Stimulated activated CD8-positive, alpha-beta memory T cell treated with anti-CD3 and anti-CD28 coated beads, Interleukin-15, amount 100 ng/mL, for 4 hours (primary cell): ENCODE measurements at places on chromosomes 16 and 17.

DNA sequence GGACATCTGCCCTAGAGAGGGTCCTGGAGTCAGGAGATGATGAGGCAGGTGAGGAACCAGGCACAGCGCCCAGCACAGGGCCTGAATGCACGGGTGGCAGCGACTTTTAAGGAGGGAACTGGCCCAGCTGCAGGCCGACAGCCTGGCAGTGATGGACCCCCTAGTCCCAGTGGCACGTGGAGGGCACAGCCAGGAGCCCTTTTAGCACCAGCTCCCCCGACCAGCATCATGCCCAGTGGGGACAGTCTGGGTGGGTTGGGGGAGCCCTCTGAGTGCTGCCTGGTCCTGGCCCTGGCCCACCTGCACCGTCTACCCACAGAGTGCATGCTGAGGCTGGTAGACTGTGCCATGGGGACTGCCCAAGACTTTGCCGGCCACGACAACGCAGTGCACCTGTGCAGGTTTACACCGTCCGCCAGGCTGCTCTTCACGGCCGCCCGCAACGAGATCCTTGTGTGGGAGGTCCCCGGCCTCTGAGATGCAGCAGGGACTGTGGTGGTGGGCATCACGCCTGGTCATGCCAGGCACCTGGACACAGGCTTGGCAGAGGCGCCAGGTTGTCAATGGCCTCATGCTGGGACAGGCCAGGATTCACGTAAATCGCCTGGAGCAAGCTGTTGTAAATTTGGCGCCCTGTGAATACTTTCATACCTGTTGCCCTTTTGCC is 686 bp upstream of the RHOT2 start:
- DNase-seq, result no peak

- DNase-seq, result no peak
Measured at GRCh38 chr16:71709229-71709781, 15.2 kb downstream of the PHLPP2 start.

- no peak for DNase-seq
Measured at GRCh38 chr16:1039762-1040161, 32.8 kb upstream of the SSTR5 start.

DNA sequence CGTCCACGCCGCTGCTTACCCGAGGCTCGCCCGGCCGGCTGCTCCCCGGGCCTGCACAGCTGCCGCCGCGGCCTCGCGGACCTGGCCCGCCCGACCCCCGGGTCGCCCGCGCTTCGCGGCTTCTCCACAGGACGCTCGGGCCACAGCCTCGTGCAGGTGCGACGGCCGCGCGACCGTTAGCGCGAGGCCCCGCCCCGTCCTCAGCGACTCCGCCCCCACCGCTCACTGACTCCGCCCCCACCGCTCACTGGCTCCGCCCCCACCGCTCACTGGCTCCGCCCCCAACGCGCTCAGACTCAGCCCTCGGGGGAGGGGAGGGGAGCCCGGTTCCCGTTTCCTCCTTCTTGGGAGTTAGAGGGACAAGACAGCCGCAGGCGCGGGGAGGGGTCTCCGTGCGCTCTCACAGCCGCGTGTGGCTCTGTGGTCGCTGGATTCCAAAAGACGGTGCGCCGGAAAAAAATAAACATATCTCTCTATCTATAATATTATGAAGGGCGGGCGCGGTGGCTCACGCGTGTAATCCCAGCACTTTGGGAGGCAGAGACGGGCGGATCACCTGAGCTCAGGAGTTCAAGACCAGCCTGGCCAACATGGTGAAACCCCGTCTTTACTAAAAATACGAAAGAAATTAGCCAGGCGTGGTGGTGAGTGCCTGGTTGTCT is at the start of gene MEIOB:
TSS of gene MEIOB (minus strand) at position 191 of the 662 bp plus-strand sequence. CDS start 3,989 bp downstream, outside the sequence.
- DNase-seq, result peak; percentile 4

DNA sequence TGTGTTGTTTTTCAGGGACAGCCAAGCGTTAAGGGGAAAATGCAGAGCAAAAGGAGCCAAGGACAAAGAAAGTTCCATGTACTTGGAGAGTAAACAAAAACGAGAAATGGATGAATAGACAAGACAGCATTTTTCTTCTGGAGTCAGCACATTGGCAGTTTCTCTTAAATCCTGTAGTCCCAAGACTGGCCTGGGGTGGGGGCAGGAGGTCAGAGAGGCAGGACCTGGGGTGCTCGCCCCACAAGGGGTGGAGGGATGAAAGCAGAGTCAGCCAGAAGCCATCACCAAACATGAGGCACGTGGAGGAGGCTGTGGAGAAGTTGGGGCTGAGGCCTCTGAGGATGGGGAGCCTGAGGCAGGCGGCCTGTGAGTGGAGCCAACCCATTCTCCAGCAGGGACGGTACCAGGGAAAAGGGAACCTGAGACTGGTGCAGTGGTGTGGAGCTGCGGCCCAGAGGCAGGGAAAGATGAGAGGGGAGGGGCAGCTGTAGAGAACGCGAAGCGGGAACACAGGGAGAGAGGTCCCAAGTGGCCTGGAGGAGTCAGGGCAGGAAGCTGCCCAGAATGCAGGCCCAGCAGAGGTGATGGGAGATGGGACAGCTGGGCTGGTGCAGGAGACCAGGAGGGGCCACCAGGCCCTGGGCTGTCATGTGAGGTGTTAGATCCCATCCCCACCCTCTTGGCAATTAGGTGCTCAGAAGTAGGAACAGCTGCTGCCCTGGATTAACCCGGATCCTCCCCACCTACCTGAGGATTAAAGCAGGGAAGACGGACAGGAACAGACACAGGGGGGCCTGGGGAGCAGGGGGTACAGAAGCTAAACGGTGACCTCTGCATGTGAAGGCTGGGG is 3.3 kb downstream of the TLCD3B start:
- DNase-seq, result no peak

GRCh38 chr16:88936556-88937205 is 40.3 kb downstream of the CBFA2T3 start:
- DNase-seq, result no peak

DNA sequence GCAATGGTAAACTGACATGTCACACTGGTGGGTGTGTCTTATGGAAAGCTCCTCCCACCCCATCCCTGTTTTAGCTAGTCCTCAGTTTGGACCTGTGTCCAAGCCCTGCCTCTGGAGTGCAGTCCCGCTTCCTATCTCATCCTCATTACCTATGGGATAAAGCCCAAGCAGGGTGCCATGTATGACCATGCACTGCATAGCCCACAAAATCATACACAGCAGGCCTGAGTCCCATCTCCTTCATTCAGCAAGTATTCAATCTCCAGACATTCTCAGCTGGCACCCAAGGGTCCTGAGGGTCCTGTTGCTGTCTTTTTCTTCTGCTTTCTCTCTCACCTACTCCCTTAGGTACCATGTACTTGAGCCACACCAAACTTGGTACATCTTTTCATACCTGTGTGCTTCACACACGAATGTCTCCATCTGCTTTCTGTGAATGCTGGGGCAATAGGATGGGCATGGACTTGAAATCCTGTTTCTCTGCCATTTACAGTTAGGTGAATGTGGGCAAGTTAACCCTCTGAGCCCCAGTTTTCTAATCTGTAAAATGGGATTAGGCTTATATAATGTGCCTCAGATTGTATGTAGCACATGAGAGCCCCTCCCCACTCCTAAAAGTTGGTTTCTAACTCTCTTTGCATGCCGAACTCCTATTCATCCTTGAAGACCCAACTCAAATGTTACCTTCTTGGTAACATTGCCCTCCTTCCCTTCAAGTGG is 28.5 kb downstream of the TNS4 start:
- DNase-seq, result no peak

DNA sequence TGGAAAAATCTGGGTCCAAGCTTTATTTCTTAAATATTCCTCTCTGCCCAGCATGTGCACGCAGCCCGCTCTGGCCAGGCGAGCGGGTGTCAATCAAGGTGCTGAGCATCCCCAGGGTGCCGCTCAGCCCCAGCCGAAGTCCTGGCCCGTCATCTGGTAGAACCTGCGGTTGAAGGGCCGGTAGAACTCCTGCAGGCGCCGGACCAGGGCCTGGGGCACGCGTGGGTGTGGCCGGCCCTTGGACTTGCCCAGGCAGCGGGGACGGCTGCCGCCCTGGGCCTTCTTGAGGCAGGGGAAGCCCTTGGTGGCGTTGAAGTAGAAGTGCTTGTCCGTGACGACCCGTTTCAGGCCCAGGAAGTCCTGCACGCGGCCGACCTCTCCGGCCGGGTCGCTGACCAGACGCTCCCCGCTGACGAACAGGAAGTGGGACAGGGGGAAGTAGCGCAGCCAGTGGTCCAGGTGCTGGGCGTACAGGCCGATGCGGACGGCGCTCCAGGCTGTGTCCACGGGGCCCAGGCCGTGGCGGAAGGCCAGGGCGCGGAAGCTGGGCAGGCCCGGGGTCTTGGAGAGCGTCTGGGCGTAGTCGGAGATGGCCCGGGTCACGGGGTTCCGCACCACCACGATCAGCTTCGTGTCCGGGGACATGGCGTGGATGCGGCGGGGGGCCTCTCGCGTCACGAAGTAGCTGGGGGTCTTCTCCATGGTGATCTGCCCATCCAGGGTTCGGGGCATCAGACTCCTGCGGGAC is 6.6 kb downstream of the HS3ST6 start:
- no peak for DNase-seq

GRCh38 chr17:48540213-48540612 is 4.7 kb downstream of the HOXB2 start:
- DNase-seq, result no peak

- DNase-seq, result no peak
Measured at GRCh38 chr17:76123749-76124581, 17.1 kb downstream of the FOXJ1 start.

DNA sequence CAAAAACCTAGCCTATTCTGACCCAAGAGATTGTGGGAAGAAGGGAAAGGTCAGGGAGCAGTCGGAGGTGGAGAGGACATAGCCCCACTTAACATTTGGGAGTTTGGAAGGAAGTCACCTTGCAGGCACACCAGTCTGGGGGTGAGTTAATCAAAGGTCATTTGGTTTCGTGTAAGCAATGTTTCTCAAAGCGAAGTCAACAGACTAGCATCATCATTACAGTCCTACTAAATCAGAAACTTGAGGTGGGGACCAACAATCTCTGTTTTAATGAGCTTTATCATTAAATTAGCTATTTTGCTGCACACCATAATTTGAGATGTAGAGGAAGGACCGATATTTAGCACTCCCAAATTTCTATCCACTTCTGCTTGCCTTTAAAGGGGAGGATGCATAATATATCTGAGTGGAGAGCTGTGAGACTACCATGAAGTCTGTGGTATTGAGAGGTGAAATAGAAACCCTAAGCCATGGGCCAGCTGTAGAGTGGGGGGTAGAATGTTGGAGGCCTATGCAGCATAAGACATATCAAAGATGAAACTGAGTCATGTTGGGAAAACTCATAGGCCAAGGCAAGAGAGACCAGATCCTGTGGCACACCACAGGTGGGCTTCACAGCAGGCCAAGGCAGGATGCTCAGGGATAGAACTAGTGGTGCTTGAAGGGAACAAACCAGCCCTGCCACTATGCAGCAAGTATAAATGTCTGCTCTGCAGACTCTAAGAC is 141.7 kb upstream of the ANKFN1 start:
- DNase-seq, result no peak

DNA sequence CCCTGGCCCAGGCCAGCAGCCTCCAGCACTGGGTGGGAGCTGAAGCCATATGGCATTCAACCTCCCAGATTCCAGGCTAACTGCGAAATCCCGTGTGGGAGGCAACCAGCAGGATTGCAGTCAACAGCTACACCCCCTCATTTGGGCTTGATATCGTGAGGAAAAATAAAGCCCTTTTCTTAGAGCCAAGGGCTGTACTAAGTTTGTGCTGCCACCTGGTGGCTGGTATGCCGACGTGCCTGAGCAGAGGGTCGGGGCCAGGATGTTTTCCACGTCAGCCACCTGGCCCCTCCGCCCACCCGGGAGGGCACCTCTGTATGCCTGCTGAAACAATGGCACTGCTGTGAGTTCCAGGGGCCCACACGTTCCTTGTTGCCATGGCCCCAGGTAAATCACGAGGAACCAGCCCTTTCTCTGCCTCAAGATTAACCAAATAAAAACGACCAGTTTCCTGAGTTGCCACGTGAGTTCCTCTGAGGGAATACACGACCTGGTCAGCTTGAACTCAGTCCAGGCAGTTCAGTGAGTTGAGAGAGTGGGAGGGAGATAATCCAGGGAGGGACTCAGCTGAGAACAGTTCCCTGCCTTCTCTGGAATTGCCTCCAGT is 9.0 kb downstream of the TMEM98 start:
- DNase-seq, result peak; percentile 19

DNA sequence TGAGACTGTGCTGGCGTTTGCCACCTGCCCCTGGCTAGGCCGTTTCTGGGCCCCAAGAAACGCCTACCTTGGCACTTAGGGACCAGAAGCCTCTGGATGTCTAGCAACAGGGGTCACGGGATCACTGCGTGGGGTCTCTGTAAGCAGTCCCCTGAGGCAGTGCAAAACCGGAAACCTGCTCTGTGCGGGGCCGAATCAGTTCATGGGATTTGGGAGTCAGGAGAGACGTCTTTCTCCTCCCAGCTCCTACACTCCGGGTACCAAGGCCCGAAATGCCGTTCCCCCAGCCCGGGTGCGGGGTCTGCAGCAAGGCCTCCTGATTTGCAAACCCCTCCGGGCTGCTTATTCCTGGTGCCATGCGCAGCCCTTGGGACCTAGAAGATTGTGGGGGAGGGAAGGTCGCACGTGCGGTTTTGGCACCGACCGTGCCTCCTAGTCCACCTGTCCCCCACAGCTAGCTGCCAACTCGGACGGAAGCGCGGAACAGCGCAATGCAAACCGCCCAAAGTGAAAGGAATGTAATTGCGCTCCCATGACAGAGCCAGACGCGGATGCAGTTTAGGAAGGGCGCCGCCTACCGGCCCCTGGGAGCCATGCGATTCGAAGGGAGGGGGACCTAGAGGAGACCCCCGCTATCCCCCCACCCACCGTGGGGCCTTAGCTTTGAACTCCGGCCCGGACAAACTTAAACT is 6.5 kb downstream of the IRX5 start:
- no peak for DNase-seq

- no peak for DNase-seq
Measured at GRCh38 chr16:12425134-12425941, 378.3 kb downstream of the CPPED1 start.

DNA sequence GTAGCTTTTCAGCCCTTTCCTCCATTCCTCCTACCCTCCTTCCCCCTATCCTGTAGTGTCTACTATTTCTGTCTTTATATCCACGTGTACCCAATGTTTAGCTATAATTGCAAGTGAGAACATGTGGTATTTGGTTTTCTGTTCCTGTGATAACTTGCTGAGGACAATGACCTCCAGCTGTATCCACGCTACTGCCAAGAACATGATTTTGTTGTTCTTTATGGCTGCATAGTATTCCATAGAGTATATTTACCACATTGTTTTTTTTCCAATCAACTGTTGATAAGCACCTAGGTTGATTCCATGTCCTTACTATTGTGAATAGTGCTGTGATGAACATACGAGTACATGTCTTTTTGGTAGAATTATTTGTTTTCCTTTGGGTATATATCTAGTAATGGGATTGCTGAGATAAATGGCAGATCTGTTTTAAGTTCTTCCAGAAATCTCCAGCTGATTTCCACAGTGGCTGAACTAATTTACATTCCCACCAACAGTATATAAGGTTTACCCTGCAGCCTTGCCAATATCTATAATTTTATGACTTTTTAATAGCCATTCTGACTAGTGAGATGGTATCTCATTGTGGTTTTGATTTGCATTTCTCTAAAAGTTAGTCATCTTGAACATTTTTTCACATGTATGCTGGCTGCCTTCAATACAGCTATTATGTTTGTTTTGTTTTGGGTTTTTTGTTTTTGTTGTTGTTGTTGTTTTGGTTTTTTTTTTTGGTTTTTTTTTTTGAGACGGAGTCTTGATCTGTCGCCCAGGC is 10.9 kb upstream of the COPRS start:
- DNase-seq, result no peak

GRCh38 chr16:87180069-87180468 is 137.1 kb downstream of the C16orf95 start:
- no peak for DNase-seq
